Muscle of back (tissue), 13 donors: ENCODE measurements at places on chromosomes 3 and 15. TPM values are rescaled to one million over a fixed set of nuclear protein-coding genes. Genes with fewer than 3 reads are reported as not detected.

ALDH1A3 gene
- 22.0 TPM for polyA plus RNA-seq

CLDN1 gene
- polyA plus RNA-seq, result 2.7 TPM

HYKK gene
- polyA plus RNA-seq, result 1.5 TPM

ZNF774 gene
- polyA plus RNA-seq, result 2.2 TPM

SLC9C1 gene
- polyA plus RNA-seq, result 0.78 TPM

ACKR4 gene
- 1.1 TPM for polyA plus RNA-seq

ROPN1 gene
- polyA plus RNA-seq, result not detected

LRRC31 gene
- not detected for polyA plus RNA-seq

CD200R1 gene
- polyA plus RNA-seq, result 2.2 TPM

ECT2 gene
- polyA plus RNA-seq, result 15.4 TPM

CYP8B1 gene
- not detected for polyA plus RNA-seq

TTLL13 gene
- polyA plus RNA-seq, result not detected

BOC gene
- polyA plus RNA-seq, result 51.3 TPM

ISL2 gene
- polyA plus RNA-seq, result not detected

IL1RAP gene
- polyA plus RNA-seq, result 5.9 TPM

SLC25A36 gene
- polyA plus RNA-seq, result 96.0 TPM

NRG4 gene
- 0.65 TPM for polyA plus RNA-seq

PRSS50 gene
- 0.12 TPM for polyA plus RNA-seq

KLHL18 gene
- 12.6 TPM for polyA plus RNA-seq

ZBED2 gene
- polyA plus RNA-seq, result not detected

AGBL1 gene
- 16.4 TPM for polyA plus RNA-seq

GRIP2 gene
- 9.5 TPM for polyA plus RNA-seq

WNT7A gene
- 1.1 TPM for polyA plus RNA-seq

GOLGA6L26 gene
- not detected for polyA plus RNA-seq

FBN1 gene
- 215 TPM for polyA plus RNA-seq

ZBBX gene
- not detected for polyA plus RNA-seq

SLC15A2 gene
- polyA plus RNA-seq, result 14.0 TPM

DAG1 gene
- 195 TPM for polyA plus RNA-seq

BCHE gene
- 63.4 TPM for polyA plus RNA-seq

FBXL2 gene
- polyA plus RNA-seq, result 7.1 TPM

DPPA2 gene
- polyA plus RNA-seq, result not detected

SIDT1 gene
- polyA plus RNA-seq, result 1.8 TPM

CAMK2N2 gene
- polyA plus RNA-seq, result 0.22 TPM

BCL2A1 gene
- 0.59 TPM for polyA plus RNA-seq

LRRC2 gene
- polyA plus RNA-seq, result 5.3 TPM

DPPA4 gene
- 3.2 TPM for polyA plus RNA-seq

KY gene
- polyA plus RNA-seq, result 61.5 TPM

AADACL2 gene
- polyA plus RNA-seq, result not detected

LAMB2 gene
- 330 TPM for polyA plus RNA-seq

RTF1 gene
- polyA plus RNA-seq, result 40.3 TPM

RAP2B gene
- 5.3 TPM for polyA plus RNA-seq

CTSH gene
- 38.0 TPM for polyA plus RNA-seq

IL5RA gene
- not detected for polyA plus RNA-seq

NEK11 gene
- 8.3 TPM for polyA plus RNA-seq

CFAP92 gene
- 0.42 TPM for polyA plus RNA-seq

CTXND1 gene
- polyA plus RNA-seq, result 1.1 TPM

HRG gene
- 0.20 TPM for polyA plus RNA-seq

ZIC4 gene
- polyA plus RNA-seq, result 1.8 TPM

LMAN1L gene
- polyA plus RNA-seq, result not detected
